ENCODE measurements at places on chromosomes 16 and 17.

DNA sequence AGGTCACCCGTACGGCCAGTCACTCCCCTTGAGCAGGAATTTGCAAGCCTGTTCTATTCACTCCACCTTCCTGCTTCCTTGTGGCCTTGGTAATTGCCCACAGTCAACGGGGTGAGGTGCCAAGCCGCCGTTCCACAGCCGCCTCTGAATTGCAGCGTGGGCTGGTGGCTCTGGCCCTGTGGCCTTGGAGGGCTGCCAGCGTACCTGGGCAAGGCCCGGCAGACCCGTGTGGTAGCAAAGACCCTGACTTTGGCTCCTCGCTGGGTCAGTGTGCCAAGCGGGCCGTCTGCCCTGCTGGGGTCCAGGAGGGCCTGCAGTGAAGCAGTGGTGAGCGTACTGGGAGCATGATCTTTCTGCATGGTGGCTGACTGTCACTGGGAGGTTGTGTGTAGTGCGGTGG, 3.6 kb downstream of the BANP start:
- DNase-seq, result no peak

DNA sequence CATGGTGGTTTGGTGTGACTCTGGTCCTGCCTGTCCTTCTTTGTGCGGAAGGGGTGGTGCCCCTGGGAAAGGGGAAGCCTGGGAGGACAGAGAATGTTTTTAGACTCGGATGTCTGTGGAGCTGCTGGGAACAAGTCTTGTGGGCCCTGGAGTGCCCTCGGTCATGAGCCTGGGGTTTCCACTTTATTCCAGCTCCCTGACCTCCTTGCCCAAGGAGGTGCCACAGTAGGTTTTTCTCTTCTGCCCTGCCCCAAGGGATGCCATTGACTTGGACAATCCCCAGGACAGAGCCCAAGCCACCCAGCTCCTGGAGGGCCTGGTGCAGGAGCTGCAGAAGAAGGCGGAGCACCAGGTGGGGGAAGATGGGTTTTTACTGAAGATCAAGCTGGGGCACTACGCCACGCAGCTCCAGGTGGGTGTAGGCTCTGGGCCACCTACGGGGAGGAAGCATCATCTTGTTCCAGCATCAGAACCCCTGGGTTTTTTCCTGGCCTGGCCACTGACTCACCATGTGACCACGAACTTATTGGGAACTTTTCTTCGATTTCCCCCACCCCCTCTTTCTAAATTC, 1.4 kb downstream of the STAT5A start:
- peak; percentile 78 for DNase-seq

DNA sequence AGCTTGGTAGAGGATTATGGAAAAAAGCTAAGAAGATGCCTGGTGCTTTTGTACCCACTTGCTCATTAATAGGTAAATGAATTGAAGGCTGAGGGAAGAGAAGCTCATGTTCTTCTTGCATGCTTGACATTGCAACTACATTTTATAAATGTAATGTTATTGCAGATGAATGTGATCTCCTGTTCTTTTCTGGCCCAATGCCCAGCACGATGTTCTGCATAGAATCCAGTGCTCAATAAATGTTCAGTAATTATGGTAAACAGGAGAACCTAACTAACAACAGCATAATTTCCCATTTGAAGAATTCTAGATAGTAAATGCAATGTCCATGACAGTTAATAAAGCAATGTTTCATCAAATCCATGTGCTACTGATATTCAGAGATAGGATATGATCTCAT, 638.2 kb upstream of the SOX9 start:
- DNase-seq, result no peak

GRCh38 chr17:13135506-13135905, 117.7 kb upstream of the ELAC2 start:
- DNase-seq, result no peak

GRCh38 chr17:32349503-32349853, 479 bp upstream of the ZNF207 start:
- DNase-seq, result no peak

DNA sequence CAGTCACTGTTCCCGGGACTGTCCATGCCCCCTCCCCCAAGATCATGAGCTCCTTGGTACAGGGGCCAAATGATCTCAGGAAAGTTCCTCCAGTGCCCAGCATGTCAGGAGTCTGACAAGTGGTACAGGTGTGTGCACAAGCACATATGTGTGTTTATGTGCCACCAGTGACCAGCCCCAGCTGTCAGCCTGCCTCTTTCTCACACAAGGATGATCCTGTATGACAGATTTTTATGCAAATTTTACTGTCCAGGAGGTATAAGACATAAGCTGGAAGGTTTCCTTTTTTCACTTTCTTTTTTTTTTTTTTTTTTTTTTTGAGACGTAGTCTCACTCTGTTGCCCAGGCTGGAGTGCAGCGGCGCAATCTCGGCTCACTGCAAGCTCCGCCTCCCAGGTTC, 31.4 kb upstream of the GFOD2 start:
- DNase-seq, result no peak

DNA sequence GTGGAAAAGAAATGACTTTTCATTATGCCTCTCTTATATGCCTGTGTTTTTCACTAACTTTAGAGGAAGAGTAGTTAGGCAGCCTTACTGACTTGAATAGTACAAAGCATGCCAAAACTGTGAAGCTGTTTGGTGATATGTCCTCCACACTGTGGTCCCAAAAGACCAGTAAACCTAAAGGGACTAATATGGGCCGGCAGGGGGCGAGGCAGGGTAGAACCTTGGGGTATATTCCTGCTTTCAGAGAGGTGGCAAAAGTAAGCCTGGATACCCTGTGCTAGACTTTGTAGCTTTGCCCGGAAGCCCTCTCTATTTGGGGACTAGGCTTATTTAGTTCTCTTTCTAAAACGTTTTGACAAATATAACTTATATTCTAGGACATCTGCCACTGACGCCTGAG, 36.5 kb upstream of the VWA3A start:
- DNase-seq, result no peak

- no peak for DNase-seq
These were observed 9.5 kb downstream of the TAX1BP3 start for GRCh38 chr17:3658784-3659449.

- DNase-seq, result no peak
These were observed 27.8 kb upstream of the ITGA3 start for GRCh38 chr17:50027881-50028735.

- no peak for DNase-seq
These were observed 6.3 kb downstream of the VWA3A start for GRCh38 chr16:22098405-22099255.

DNA sequence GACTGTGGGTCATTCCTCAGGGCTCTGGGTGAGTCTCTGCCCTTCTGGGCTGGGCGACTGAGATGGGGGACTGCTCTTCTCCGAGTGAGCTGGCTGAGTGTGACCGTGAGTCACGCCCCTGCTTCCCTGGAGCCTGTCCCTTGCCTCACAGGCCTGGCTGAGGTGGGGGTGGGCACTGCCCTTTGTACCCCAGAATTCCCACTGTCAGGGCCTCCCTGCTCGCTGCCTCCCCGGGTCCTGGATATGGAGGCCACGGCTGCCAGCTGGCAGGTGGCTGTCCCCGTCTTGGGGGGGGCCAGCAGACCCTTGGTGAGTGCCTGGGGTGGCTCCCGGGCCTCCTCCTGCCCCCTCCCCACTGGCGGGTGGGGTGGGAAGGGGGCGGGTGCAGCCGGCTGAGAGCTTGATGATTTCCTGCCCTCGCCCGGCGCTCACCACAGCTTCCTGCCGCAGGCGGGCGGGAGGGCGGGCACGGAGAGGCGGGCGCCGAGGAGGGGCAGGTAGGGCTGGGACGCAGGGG, at the start of gene LAT:
LAT (plus strand) TSS at position 434 of the 517 bp plus-strand sequence. CDS start 366 bp downstream, outside the sequence.
- DNase-seq, result peak; percentile 82

DNA sequence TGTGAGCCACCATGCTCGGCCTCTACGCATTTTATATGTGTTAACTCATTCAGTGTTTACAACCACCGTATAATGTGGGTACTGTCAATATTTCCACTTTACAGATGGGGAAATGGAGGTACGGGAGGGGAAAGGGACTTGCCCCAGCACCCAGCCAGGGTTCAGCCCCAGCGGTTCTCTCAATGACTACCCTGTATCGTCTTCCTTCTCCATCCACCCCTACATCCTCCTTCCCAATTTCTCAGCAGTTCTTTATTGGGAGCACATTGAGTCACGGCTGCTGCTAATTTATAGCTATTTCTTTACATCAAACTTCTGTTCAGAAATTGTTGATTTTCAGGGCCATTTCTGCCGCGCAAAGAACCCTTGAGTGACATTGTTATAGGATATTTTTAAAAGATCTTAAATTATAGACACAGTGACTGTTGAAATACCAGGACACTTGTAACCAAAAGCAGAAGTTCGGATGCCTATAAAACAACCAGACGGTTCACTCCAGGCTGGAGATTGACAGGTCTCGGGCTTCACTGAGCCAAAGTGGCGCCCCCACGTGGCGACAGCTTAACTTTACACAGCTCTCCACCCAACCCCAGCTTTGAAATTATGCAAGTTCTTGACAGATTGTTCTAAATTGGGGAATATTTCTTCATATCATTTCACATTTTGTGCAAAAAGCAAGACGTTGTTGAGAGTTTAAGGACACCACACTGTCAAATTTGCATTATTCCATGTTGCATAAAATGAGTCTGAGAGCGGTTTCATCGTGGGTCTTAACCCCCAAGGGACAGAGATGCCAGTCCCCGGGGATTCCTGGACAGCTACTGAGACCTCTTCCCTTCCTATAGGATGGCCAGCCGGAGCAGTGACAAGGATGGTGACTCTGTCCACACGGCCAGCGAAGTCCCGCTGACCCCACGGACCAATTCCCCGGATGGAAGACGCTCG, 11.8 kb downstream of the SYT17 start:
- DNase-seq, result peak; percentile 75

DNA sequence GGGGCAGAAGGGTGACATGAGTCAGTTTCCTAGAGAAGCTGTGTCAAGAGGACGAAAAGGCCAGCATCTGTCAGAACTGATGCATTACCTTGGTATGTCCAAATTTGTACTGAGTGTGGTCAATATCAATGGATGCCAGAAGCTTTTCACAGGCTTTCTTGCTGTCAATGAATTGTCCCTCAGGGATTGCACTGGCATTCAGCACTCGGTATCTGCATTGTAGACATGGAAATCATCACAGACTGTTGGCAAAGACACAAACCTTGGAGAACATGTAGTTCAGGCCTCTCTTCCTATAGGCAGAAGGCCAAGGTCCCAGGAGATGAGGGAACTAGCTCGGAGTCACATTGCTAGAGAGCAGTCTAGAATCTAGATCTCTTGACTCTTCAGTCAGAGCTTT, 16.6 kb downstream of the MYH3 start:
- DNase-seq, result no peak

DNA sequence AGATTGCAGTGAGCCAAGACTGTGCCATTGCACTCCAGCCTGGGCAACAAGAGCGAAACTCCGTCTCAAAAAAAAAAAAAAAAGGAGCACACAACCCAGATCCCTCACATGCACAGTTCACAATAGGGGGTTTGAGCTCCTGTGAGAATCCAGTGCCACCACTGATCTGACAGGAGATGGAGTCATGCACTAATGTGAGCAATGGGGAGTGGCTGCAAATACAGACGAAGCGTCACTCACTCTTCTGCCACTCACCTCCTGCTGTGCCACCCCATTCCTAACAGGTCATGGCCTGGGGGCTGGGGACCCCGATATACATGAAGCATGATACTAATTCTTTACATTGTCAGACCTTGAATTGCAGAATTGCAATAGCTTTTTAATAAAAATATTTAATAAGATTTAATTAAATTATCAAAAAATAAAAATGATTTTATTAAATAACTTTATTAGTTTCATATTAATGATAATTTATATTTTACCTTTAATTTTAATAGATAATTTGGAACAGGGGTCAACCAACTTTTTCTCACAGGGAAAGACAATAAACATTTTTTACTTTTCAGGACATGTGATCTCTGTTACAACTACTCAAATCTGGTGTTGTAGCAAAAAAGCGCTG, 171.4 kb downstream of the COPRS start:
- DNase-seq, result no peak

GRCh38 chr17:8938933-8939332, 26.6 kb downstream of the PIK3R5 start:
- no peak for DNase-seq
